ENCODE measurements at places on chromosomes 6 and 20.
A peak's percentile ranks its signal among the peaks of the same experiment; 100 is the strongest.

DNA sequence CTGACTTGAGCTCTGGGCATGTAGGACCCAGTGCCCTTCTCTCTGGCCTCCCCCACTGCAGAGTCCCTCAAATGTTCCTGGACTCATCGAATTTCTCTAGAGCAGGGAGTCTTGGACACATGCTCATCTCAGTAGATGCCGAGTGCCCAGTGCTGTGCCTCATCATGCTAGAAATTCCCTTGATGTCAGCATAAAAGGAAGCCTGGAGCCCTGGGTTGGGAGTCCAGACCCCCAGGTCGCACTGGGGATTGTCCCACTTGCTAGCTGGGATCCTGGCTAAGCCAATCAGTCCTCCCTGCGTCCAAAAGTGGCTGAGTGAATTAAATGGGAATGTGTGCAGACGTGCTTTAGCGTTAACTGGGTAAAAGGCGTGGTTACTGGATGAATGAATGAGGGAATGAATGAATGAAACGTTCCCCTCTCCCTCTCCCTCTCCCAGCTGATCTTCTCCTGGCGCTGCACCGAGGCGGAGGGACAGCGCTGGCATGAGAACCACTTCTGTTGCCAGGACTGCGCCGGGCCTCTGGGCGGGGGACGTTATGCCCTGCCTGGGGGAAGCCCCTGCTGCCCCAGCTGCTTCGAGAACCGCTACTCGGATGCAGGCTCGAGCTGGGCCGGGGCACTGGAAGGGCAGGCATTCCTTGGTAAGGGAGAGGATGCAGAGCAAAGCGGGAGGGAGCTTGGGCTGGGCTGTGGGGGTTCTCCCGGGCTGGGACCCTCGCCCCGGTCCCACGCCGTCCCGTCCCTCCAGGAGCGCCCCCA, 1.6 kb upstream of the TOMM6 start:
- DNase-seq = no peak

DNA sequence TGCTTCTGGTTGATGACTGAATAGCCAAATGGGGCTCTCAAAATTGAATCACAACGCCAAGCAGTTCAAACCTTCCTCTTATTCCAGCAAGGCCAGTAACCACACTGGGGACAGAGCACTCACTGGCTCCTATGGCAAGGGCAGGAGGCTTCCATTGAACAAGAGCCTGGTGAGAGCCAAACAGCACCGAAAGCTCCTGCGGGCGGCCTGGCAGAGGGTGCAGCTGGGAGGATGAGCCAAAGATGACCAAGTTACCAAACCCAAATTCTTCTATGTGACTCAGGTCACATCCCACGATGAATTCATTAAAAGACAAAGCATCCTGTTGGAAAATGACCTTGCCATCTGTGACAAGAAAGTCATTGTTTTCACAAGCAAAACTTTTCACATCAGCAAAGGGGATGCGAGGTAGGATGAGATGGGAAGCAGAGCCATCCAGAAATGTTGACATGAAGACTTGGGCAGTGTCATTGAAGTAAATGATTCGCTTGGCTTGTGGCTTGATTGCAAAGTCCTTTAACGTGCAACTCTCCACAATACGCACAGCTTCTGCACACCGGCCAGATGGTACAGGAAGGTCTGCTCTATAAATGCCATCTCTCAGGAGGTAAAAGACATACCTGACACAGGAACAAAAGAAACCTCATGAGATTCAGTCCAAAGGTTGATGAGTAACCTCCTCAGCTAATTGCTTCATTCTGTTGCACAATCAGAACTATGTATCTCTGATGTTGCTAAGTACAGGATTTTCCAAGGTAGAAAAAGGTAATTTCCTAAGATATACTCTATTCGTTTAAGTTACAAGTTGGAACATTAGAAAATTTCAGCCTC, 36.3 kb downstream of the ROS1 start:
- DNase-seq = no peak

DNA sequence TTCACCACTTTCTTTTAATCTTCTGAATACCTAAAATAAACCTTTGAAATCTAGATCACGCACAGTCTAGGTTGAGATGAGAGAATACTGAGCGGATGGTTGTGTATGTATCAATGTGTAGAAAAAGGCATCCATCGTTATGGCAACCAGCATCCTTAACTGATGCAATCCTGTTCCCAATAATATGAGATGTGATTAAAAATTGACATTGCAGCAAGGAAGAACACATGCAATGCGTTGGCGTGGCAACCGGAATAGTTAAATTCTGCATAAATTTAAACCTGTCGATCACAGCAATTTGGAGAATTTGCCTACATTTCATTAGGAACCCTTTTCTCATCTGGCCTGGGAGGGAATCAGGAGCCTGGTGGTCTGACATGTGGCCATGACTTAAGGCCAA, 1.3 kb upstream of the L3MBTL1 start:
- no peak for DNase-seq

DNA sequence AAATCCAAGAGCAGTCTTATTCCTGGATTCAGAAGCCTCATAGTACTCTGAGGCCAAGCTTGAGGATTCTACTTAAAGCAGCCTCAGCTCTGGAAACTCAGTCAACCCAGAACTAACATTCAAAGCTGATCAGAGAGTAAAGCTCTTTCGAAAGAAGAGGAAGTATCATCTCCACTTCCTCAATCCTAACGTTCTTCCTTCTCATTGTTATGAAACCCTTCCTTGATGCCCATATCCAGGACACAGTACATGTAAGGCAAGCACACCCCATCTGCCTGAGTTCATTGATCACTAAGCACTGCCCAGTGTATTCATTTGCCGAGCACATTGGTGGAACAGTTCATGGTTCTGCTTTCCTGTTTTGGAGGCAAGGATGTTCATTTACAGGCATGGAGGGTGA, at the start of gene IPCEF1:
TSS of gene IPCEF1 (minus strand) at position 114 of the 400 bp plus-strand sequence. CDS start 90,856 bp downstream, outside the sequence.
- no peak for DNase-seq

DNA sequence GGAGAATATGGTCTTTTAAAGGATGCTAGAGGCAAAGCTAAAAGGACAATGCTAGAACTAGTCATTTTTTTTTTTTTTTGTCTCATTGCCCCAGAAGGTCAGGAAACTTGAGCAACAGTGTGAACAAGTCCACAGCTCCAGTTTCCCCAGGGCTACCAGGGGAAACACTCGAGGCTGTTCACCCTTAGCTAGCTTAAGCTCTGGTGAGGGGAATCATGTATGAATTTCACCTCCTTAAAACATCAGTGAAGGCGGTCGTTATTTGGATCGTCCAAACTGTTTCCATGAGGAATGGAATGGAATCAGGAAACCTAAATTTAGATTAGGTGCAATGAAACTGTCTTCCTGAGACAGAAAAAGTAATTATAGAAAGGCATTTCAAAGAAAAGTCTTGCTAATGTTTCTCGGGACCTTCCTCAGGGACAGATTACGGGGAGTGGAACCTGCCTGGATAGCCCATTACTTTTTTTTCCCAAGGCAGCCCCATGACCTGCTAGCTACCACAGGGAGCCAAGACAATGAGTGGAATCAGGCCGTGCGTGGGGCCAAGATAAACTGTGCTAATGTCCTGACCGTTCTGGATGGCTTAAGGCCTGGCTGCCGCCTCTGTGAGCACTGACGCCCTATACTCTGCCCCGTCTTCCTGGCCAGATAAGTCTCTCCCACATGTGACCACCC, 164.8 kb upstream of the SGK1 start:
- DNase-seq = no peak

DNA sequence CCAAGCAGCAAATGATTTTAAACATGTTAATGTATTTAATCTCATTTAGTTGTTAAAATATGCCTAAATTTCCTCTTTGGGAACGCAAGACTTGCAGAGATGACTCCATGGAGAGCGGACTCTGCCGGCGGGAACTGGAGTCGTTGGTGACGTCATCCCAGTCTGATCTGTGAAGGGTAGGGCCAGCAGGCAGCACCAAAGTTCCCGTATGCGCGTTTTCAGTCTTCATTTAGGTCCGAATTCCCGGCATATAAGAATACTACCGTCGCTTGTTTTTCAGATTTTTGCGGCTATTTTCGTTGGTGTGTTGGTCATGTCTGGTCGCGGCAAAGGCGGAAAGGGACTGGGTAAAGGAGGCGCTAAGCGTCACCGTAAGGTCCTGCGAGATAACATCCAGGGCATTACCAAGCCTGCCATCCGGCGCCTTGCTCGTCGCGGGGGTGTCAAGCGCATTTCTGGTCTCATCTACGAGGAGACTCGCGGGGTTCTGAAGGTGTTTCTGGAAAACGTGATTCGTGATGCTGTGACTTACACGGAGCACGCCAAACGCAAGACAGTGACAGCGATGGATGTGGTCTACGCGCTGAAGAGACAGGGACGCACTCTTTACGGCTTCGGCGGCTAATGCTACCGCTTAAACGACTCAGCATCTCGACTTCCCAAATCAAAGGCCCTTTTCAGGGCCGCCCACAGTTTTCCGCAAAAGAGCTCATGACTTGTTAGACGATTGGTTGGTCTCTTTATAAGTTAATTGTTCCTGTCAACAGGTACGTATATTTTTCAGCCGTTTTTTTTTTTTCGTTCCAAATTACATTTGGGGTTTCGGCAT, 117.3 kb downstream of the HFE start:
- DNase-seq = peak; percentile 48

- no peak for DNase-seq
These were observed 9.7 kb downstream of the PLTP start for GRCh38 chr20:45902199-45902701.

- no peak for DNase-seq
These were observed 213.5 kb upstream of the PDE10A start for GRCh38 chr6:165876588-165876987.

GRCh38 chr6:96345501-96345900, 176.1 kb upstream of the UFL1 start:
- no peak for DNase-seq

DNA sequence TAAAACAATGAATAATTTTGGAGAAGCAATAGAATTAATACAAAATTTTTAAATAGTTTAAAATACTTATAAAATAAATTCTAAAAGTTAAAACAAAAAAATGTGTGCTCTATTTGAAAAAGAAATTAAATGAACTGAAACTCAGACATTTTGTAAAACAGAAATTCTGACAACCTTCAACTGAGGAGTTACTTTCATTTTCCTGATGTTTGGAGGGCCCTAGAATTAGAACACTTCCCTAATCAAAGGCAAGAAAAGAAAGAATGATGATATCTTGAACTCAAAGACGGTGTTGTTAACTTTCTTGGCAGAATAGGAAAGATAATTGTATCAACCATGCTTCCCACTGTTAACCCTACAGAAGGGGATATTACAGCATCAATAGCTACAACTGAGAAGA, 27.9 kb downstream of the SNX14 start:
- no peak for DNase-seq

DNA sequence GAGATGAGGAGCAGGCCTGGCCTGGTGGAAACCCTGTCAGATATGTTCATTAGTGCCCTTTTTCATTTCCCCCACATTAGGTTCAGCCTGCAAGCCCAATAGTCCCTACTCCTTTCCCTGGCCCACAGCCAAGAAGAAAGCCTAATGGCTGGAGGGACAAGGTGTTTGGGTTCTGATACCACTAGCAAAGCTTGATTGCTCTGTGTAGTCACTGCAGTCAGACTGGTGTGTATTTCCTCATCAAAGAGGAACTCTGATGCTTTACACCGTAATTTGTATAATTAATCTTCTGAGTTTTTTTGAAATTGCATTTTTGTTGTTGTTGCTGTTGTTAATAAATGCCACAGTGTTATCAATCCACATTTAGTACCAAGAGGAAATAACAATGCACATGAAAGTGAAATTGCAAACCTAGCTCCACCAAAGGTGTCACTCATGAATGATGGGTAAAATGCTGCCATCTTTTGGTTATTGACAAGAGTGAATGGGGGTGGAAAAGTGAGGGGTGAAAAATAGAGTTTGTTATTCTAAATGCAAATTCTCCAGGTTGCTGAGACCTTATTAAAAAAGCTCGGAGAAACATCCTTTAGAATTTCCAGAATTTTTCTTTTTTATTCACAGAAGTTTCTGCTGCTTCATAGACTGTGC, 320.2 kb upstream of the POU3F2 start:
- no peak for DNase-seq
